ENCODE measurements at places on chromosomes 7 and 10.

DNA sequence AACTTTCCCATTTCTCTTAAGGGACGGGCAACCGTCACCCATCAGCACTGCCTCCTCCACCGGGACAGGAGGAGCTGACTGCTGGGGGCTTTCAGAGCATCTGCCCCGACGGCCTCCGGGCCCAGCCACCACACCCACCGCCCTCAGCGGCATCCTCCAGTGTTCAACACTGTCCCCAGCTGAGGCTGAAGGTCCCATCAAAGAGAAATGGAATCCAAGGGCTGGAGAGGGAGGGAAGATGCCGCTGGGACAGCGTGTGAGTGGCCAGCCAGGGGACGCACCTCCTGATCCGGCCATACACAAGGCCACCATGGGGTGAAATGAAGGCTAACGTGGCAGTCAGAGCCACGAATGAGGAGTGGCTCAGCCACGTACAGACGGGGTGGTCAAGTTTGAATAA, 153.6 kb upstream of the PPP2R2D start:
- no peak for DNase-seq

- DNase-seq = no peak
These were observed 464.1 kb downstream of the SUGCT start for GRCh38 chr7:40598915-40599314.

GRCh38 chr10:6095810-6096570, 7.2 kb downstream of the RBM17 start:
- no peak for DNase-seq

DNA sequence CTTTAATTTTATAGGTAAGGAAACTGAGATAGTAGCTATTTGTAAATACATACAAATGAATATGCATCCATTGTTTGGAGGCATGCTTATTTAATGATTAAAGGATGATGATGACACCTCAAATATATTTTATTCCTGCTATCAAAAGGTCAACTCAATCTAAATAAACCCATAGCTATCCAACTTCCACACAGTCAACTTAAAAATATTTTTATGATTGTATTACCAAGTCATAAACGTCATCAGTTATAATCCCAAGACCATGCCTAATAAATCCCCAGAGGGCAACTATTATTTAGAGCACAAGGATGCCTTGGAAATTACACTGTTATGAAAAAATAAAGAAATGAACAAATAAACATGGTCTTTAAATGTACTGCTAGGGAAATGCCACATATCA, 102.1 kb downstream of the MPP7 start:
- DNase-seq = no peak

DNA sequence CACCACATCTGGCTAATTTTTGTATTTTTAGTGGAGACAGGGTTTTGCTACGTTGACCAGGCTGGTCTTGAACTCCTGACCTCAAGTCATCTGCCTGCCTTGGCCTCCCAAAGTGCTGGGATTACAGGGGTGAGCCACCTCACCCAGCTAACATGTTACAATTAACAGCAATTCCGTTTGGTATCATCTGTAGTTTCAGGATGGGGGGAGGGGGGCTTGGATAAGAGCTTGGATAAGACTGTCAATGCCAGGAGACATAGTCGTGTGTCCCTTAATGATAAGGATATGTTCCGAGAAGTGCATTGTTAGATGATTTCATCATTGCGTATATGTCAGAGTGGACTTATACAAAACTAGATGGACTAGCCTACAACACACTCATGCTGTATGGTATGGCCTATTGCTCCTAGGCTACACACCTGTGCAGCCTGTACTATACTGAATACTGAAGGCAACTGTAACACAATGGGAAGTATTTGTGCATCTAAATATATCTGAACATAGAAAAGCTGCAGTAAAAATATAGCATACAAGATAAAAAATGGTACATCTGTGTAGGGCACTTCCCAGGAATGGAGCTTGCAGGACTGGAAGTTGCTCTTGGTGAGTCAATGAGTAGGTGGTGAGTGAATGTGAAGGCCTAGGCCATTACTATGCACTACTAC, 103.9 kb upstream of the TNS3 start:
- no peak for DNase-seq

DNA sequence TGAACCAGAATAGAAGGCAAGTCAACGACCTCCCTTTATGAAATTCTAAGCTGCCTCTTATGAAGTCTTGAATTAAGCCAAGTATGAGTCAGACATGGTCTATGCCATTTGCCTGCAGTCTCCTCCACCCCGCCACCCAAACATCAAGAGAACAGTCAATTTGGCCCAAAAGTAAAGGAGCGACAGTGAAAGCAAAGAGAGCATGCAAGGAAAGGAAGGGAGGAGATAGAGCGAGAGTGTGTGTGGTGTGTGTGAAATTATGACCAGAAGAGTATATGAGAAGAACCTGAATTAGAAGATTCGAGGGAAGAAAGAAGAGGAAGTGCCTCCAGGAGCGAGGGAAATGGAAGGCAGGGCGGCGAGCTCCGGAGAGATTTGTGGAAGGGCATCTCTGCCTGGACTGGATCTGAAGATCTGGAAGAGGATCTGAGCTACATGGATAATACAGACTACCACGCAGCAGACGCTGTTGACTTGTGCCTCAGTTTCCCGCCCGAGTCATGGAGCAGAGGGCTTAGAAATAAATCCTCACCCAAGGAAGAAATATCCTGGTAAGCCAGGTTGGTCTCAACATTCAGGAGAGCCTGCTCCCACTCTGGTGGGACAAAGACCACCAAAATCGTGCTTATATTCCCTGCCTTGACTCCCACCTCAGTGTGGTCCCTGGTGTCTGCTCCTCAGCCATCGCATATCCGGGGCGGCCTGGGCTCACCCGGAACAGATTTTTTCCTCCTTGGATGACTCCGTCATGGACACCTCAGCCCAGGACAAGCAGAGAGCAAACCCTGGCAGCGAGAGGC, 459 bp downstream of the ZDHHC6 start:
- no peak for DNase-seq

DNA sequence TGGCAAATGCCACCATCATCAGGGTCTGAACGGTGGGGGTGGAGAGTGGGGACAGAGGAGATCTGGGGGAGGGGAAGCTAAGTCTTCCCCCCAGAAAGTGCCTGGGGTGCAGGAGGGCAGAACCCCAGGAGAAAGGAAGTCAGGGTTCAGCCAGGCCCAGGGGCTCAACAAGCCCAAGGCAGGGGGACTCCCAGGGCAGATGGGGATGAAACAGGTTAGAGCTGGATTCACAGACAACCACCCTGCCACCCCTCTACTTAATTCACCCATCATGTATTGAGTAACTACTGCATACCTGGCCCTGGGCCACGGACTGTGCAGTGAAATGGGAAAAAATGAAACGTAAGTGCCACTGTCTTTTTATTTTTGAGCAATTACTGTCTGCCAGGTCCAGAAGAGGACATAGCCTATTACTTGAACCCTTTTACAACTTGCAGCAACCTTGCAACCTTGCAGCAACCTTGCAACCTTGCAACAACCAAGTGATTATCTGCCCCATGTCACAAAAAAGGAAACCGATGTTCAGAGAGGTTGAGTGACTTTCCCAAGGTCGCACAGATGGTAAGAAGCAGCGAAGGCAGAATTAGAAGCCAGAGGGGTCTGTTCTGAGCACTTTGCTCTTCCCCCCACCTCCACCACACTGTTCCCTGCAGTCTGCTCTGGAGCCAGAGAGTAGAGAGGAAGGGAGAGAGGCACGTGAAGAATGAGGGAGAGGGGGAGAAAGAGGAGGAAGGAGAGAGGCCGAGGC, 4.8 kb downstream of the ELN start:
- no peak for DNase-seq

- no peak for DNase-seq
These were observed 1.5 kb upstream of the NRP1 start for GRCh38 chr10:33335801-33336581.

DNA sequence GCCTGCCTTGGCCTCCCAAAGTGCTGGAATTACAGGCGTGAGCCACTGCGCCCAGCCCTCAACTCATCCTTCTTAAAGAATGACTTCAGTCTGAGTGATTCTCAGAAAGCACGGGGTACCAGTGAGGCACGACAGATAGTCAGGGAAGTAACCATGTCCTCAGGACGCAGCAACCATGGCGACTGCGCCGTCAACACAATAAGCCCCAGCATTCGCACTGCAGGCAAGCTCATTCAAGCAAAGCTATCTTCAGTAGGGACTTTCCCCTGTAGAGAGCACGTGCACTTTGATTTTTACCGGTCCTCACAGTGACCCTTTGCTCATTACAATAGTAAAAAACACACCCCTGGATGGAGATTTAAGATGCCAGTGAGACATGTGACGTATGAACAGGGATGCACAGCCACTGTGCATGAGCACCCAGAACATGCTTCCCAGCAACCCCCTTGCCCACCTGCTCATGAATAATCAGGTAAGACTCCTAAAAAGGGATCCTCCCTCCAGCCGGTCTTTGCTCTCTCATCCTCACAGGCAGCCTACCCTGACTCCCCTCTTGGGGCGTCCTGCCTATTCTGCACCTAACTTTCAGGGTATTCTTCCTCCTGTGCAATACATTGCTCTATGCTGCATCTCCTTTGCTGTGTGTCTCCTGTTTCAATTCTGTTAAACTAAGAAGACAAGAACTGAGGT, 9.1 kb downstream of the WDR86 start:
- no peak for DNase-seq

GRCh38 chr7:2281541-2281940, 32.7 kb downstream of the SNX8 start:
- no peak for DNase-seq

DNA sequence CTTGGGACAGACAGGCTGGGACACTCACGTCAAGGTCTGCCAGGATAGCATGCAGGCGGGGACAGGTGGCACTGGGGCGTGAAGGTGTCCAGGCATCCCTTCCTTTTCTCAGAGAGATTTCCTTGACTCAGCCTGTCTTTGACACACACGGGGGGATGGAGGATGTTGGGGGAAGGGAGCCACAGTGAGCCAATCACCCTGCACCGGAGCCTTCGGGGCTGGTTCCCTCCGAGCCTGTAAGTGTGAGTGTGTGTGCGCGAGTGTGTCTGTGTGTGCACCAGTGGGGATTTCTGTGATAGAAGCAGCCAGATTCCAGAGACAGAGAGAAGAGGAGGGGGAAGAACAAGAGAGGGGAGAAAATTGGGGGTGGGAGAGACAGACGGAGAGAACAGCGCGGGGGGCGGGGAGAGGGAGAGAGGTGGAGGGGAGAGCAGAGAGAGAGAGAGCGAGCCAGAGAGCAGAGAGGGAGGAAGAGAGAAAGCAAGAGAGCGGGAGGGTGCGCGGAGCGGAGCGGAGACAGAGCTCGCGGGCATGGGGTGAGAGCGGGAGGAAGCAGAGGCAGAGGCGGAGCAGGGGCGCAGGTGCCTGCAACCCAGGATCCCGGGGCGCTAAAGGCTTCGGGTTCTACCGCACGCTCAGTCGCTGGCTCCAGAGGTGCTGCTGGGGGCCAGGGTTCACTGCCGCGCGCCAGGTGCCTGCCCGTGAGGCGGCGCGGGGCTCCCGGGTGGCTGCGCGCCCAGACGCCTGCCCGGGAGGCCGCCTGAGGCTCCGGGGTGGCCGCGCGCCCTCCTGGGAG, 466 bp upstream of the GPR26 start:
- no peak for DNase-seq

GRCh38 chr7:26398756-26399509, 107.3 kb downstream of the SNX10 start:
- peak; percentile 12 for DNase-seq

DNA sequence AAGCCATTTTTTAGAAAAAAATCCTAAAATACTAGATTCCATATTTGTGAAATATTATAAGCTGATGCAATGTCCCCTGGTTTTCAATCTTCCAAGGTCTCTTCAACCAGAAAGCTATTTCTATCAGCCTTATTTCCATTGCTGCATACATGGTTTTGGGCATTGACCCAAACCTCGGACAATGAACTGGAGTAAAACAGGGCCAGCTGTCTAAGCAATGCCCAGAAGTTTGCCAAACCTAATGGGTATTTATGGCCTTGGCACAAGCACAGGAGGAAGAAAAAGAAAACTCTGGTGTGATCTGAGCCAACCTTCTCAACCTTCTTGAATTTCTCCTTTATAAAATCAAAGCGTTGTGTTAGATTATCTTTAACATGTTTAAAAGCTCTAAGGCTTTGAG, 402.3 kb downstream of the DNAJB9 start:
- DNase-seq = no peak

- DNase-seq = no peak
These were observed 383.0 kb downstream of the HPSE2 start for GRCh38 chr10:98852686-98853085.

GRCh38 chr7:132486274-132486610, 90.0 kb downstream of the PLXNA4 start:
- DNase-seq = no peak

- DNase-seq = no peak
These were observed 4.3 kb downstream of the MYO1G start for GRCh38 chr7:44974549-44974948.

- no peak for DNase-seq
These were observed 27.4 kb downstream of the MINPP1 start for GRCh38 chr10:87531908-87532622.

DNA sequence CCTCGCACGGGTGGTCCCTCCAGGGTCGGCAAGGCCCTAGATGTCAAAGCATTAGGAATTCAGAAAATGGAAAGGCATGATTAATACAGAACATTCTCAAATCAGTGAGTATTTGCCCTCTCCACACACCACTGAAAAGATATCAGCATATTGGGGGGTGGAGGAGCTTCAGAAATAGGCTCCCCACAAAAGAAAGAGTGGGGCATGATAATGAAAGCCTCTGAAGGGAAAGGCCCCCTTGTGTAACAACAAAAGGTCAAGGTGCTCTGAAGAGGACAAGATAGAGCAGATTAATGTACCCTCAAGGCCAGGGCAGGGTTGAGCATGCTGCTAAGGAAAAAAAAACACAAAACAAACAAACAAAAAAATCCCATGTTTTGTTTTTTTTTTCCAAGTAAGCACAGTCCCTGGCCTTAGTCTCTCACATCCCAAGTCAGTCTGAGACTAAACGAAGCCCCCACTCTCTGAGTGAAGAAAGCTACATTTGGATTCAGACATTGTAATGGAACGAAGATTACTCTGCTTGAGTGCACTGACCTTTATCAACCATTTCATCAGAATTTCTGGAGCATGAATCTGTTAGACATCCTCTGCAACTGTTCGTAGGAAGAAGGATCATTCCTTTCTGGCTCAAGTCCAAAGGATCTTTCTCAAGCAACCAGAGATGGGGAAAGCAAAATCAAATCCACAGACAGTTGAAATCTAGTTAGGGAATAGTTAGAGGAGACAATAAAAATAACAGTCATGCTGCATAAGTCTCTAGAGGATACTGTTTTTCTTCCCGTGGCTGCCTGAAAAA, 27.4 kb upstream of the DGKI start:
- no peak for DNase-seq

- DNase-seq = no peak
These were observed 76.5 kb upstream of the PPP1R3C start for GRCh38 chr10:91709394-91709798.

GRCh38 chr10:117830787-117831212, 215.9 kb downstream of the RAB11FIP2 start:
- no peak for DNase-seq

GRCh38 chr7:139948587-139949335, 114.0 kb downstream of the PARP12 start:
- DNase-seq = no peak

GRCh38 chr7:132225216-132226030, 350.8 kb downstream of the PLXNA4 start:
- DNase-seq = no peak
